ENCODE measurements at places on chromosomes 6 and 20.

DNA sequence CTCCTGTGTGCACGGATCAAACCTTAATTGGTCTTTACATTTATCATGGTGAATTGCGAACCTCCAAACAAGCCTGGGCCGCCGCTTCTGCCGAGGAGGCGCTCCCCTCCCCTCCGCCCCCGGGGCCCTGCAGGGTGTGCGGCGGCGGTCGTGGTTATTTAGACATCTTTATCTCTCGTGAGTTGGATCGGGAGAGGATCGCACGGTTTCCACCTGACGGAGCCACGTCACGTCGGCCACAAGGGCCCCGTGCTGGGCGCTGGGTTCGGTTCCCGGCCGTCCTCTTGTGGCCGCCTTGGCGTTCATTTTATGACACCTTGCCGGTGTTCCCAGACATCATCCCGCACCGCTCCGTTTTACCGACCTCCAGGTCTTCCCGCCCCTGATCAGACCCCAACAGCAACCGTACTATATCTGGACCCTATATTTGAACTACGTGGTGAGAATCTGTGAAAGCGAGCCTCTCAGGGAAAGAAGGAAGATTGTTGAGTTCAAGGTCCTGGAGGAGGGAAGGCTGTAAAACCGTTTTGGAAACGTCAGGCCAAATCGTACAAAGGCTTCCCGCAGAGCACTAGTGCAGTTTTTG, 1.3 kb upstream of the CNR1 start:
- DNase-seq: no peak

- peak; percentile 7 for DNase-seq
Measured at GRCh38 chr6:39189915-39190544, 39.2 kb downstream of the KCNK5 start.

DNA sequence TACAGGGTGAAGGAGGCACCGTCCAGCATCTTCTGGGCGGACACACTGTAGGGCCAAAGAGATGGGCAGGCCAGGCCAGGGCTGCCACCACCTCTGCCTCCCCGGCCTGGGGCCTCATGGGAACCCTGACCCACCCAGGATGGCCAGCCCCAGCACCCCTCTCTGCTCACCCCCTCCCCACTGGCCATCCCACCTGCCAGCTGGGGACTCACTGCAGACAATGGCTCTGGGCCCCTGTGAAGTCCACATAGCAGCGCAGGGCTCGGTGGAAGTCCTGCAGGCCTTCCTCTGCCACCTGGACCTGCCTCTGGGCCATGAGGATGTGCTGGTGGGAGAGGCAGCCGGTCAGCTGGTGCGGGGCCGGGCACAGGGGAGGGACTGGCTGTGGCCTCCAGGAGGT, 3.6 kb upstream of the C20orf144 start:
- no peak for DNase-seq

- no peak for DNase-seq
Measured at GRCh38 chr20:57548177-57549058, 12.5 kb upstream of the PCK1 start.

DNA sequence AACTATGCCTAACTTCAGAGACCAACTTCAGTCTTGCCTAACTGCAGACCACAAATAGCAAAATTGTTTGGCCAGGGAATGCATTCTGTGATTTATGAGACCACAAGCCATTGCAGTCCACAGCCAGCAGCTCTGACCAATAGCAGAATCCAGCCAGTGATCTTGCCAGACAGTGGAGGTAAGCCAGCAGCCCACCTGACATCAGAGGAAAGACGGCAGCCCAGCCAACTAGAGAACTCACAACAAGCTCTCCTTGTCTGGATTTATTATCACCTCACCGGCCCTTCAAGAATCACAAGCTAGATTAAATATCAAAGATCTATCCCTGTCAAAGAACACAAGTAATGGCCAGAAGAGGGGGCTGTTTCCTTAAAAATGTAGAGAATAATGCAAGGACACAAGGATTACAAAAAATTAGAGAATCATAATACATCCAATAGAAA, 66.5 kb upstream of the SLC35F1 start:
- DNase-seq: peak; percentile 43

- peak; percentile 82 for DNase-seq
Measured at GRCh38 chr6:157763129-157763903, 59.7 kb upstream of the SNX9 start.

Measured in adipocyte (in vitro differentiated cells).